CD4-positive, alpha-beta T cell treated with Interleukin-21 for 1 hour (primary cell): ENCODE measurements at places on chromosomes 5 and 9.

DNA sequence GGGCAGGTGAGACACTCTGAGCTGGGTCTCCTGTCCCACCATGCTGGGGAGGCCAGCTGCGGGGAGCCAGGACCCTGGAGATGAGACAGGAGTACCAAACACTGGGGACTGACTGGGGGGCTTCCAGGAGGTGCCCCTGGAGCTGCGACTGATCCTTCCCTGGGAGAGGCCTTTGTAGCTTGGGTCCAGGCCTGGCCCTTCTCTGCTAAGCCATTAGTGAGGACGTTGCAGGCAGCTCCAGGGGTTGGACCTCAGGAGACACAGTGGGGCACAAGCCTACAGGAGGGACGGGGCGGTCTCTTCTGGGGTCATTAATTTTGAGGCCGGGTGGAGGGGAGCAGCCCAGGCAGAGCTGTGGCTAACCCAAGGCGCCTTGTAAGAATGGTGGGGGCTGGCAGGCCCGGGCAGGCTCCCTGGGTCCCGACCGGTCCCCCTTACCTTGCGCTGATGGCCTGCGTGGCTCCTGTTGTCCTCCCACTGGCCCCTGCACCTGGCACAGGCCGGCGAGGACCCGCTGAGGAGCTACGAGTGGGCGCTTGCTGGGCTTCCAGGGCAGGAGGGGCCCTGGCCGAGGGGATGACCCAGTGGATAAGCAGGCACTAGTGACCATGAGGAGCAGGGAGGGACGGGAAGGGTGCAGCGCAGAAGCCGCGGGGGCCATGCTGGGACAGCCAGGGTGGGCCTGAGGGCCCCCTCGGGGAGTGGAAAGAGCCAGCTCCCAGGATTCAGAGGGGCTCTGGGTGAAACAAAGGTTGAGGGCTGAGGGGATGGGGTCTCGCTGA lies 5.1 kb downstream of the MRPS2 start:
- DNase-seq = no peak

DNA sequence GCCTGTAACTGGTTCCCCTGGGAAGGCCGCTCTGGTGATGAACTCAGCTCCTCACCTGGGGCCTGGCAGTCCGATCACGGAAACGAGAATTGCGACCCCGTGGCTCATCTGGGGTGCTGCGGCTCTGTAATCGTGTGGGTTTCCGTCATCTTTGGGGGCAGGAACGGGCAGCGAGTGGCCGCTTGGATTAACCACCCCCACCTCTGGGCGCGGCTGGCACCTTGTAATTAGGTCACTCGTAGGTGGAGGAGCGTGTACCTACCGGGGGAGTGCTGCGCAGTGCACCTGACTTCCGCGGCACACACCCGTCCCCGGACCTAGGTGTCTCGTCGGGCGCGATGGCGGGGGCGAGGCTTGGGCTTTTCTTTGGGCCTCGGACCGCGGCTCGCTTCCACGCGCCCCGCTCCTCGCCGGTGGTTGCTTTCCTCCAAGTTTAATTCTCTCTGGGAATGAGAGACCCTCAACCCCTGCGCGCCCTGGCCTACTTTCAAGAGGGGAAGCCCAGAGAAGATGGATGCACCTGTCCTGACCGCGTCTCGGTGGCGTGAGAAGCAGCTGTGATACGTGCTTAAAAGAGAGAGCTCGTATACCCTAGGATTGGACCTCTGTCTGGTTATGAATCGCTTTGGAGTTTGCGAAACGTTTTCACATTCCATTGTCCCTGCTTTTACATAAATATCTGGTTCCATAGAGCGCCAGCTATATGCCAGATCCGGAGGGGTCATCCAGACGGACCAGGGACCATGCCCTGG lies 744 bp upstream of the PPP2CA start:
- peak; percentile 93 for DNase-seq

DNA sequence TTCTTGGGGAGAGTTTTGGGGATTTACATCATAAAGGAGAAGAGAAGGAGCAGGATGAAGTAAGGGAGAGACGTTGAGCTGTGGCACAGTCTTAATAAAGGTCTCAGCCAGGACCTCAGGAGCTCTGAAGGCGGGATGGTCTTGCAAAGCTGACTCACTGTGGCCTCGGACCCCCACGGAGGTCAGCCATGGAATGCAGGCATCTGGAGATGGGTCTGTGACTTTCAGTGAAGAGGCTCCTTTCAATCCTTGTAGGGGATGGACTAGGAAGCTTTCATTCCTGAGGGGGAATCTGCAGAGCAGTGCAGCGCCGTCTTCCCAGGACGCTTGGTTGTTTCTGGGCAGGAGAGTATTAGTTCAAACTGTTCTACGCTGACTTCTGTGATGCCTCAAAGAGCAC lies 65.7 kb upstream of the BASP1 start:
- DNase-seq = no peak

- DNase-seq = no peak
Observed at GRCh38 chr9:111253742-111254437, 76.1 kb downstream of the OR2K2 start.

GRCh38 chr9:106953174-106953573 lies 90.2 kb downstream of the ZNF462 start:
- no peak for DNase-seq

- DNase-seq = no peak
Observed at GRCh38 chr9:123609844-123610243, 253.8 kb downstream of the CRB2 start.

DNA sequence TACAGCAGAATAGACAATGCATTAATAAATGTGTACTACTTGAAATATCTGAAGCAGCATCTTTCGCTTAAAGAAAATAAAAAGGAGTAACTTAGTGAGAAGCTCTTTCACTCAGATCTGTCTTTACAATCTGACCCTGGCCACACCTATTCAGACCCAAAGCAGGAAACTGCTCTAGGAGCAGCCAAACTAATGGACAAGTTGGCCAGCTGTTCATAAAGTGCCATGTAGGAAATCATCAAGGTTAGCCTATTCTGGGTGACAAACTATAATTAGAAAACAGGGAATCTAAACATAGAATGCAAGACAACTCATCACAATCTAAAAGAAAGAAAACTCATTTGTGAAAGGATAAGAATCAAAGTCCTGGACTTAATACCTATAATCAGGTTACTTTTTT lies 101.3 kb downstream of the AGTPBP1 start:
- DNase-seq = no peak

- DNase-seq = peak; percentile 16
Observed at GRCh38 chr5:36373527-36374086, 71.9 kb upstream of the RANBP3L start.
